ENCODE measurements at places on chromosomes 16 and 17. TPM values are rescaled to one million over a fixed set of nuclear protein-coding genes. Genes with fewer than 3 reads are reported as not detected.
A peak's percentile ranks its signal among the peaks of the same experiment; 100 is the strongest.

- no peak for DNase-seq
These were observed 14.3 kb downstream of the JUP start for GRCh38 chr17:41772218-41772585.

DNA sequence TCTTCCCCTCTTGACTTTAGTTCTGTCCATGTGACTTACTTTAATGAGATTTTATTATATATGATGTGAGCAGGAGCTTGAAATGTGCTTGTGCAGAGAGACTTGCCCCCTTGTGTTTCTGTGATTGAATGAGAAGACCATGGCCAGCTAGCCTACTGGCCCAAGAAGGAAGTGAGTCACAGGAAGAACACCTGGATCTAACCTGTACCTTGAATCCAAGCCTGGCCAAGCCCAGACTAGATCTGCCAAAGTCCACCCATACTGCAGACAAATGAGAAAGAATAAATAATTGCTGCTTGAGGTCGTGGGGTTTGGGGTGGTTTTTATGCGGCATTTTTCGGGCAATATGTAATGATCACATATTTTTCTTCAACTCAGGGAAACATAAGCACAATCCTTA is 9.6 kb downstream of the ABCA10 start:
- no peak for DNase-seq

GRCh38 chr16:69108064-69108904 is 2.8 kb downstream of the HAS3 start:
- DNase-seq, result no peak

- DNase-seq, result peak; percentile 71
These were observed at the start of gene MGAT5B for GRCh38 chr17:76868176-76868668. Gene MGAT5B, plus strand, starts transcription at chr17:76868404. Its CDS starts 626 bp downstream, at chr17:76869030.

DNA sequence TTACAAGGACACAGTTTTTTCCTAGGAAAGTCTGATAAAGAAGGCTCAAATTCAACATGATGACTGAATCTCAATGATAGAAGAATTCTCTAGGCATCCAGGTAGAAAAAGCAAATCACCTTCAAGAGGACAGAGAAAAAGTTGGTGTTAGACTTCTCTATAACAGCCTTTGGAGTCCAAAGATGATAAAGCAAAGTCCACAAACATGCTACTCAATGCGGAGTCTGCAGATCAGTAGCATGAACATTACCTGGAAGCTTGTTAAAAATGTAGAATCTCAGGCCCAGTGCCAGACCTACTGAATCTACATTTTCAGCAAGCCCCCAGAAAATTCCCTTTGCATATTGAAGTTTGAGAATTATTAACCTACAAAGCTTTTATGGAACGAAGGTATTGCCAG is 41.4 kb upstream of the MAP2K6 start:
- DNase-seq, result no peak

GRCh38 chr17:79655672-79656290 is 44.9 kb upstream of the RBFOX3 start:
- DNase-seq, result no peak

The ITGB4 gene
- polyA plus RNA-seq, result 10.9 TPM

The KRT39 gene
- polyA plus RNA-seq, result not detected

All from right renal pelvis (tissue), 4 donors.